ENCODE measurements at places on chromosomes 16 and 17. TPM values are rescaled to one million over a fixed set of nuclear protein-coding genes. Genes with fewer than 3 reads are reported as not detected.

PRSS27 gene
- 0.11 TPM for total RNA-seq

SLC35G6 gene
- not detected for total RNA-seq

CRYBA1 gene
- not detected for total RNA-seq

EIF3CL gene
- total RNA-seq: 48.0 TPM

CMTM4 gene
- total RNA-seq: 11.1 TPM

CD300LB gene
- total RNA-seq: 0.20 TPM

Data from heart right ventricle (tissue), 16 donors.